ENCODE measurements at places on chromosomes 12 and 14.

DNA sequence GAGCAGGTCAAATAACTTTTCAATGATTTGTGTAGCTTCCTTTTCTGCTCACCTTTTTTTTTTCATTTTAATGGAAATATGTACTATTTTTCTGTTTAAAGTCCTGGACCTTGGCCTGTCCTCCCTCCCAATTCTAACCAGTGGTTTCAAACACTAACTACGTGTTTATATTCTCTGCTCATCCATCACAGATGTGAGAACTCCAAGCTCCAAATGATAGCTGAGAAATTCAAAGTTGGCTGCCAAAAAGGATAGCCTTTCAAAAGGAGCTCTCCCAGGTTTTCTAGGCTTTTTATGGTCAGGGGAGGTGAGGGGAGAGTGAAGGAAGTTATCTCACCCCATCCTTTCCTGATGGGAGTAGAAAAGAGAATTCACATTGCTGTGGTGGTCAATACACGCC, 486.0 kb upstream of the TBX3 start:
- DNase-seq: no peak

DNA sequence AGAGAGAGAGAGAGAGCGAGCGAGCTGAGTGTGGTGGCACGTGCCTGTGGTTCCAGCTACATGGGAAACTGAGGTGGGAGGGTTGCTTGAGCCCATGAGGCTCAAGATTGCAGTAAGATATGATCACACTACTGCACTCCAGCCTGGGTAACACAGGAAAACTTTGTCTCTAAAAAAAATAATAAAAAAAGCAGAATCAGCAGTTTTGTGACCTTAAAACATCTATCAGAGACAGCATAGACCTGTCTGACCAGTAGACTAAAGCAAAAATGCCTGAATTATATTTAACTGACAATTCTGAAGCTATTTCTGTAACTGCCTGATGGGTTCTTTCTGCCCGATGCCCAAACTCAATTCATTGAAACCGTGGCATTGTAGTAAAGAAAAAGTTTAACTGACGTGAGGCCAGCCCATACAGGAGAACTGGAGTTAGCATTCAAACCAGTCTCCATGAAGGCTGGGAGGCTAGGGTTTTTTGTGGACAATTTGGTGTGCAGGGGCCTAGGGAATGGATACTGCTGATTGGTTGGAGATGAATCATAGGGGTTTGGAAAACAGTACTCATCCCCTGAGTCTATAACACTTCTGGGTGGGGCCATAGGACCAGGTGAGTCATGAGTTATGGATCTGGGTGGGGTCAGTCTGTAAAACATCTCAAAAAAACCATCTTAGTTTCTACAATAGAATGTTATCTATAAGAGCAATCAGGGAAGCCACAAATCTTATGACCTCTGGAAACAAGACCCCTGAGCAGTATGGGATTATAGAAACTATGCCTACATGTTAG, 8.0 kb upstream of the RASSF8 start:
- no peak for DNase-seq

DNA sequence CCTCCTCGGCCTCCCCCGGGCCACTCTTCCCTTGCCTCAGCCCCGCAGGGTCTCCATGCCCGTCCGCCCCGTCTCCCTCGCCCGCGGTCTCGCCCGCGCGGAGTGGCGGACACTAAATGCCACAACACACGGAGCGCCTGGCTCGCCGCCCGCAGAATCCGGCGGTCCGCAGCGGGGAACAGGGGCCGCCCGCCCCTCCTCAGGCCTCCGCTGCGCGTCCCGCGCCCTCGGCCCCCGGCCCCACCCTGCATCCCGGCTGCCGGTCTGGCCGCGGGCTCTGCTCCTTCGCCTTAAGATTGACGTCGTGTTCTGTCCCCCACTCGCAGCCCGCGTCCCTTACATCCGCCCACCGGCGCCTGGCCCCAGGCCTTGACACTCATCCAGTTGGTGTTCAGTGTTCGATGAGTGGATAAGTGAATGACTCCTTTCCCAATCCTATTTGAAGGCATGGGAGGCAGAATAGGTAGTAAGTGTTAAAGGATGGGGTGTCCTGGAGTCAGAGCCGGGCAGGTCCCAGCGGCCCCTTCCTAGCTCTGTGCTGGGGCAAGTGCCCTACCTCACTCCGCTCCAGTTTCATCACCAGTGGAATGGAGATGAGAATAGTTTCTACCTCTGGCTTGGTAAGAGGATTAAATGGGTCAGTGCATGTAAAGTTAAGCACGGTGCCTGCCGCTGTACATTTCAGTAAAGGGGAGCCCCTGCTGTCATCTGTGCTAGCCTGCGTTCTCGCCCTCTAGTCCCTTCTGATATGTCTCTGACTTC, 622 bp downstream of the TECPR2 start:
- DNase-seq: peak; percentile 17

- no peak for DNase-seq
These were observed 20.3 kb downstream of the FANCM start for GRCh38 chr14:45156067-45156466.

DNA sequence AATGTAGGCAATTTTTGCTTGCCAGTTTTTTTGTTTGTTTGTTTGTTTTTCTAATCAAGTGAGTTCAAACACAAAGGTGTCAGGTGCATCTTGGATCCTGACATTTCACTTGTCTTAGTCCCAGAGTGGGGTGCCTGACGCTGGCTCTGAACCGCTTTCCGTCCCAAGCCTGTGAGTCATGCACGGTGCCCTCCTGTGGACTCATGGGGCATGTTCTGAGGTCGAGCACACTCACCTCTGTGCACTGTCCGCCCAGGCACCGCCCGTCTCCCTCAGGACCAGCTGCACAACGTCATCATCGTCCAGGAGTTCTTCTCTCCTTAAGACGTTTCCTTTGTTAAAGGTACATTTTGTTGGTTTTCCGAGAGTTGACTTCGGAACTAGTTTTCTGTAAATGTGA, 98.2 kb downstream of the GLT1D1 start:
- no peak for DNase-seq

DNA sequence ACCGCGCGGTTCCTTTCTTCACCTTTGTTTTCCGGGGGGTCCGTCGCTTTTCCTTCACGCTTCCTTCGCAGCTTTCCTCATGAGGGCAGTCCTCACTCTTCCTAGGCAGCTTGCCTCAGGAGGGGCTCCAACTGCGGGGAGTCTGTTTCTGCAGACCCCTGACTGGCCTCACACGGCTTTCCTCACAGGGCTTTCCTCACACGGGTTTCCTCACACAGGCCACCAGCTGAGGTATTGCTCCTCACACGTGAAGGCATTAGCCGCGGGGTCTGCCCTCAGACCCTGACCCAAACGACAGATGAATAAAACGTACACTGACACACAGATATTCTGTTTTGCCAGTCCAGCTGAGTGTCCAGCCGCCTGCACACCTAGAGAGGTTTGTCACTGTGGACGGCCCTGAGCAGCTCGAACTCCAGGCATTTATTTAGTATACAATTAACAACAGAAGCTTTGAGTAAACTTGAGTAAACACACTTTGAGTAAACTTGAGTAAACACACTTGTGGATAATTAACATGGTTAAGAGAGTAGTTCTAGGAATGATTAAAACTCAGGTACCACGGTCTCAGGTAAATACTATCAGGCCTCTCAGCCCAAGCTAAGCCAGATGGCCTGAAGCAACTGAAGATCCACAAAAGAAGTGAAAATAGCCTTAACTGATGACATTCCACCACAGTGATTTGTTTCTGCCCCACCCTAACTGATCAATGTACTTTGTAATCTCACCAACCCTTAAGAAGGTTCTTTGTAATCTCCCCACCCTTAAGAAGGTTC, 16.1 kb upstream of the LYZ start:
- DNase-seq: no peak

GRCh38 chr14:57246933-57247657, 21.6 kb downstream of the EXOC5 start:
- no peak for DNase-seq

DNA sequence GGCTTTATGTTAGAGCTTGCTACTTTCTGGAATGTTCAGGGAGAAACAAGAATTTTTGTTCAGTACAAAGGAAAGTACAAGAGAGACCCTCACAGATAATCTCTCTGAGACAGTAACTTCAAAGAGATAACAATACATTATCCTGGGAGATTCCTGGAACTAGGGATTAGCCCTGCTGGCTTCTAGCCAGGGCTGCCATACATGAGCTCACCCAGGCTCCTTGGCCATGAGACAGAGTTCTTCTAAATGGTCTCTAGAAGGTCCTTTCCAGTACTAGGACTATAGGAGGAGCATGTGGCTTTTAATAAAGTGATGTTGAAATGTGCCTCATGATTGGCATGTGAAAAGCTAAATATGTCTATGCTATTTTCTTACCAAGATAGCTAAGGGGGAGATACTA, 342.5 kb downstream of the EMP1 start:
- DNase-seq: no peak

- DNase-seq: no peak
These were observed 22.7 kb downstream of the NOC4L start for GRCh38 chr12:132166801-132167591.

- no peak for DNase-seq
These were observed 94.7 kb downstream of the SLC2A13 start for GRCh38 chr12:40010899-40011774.

DNA sequence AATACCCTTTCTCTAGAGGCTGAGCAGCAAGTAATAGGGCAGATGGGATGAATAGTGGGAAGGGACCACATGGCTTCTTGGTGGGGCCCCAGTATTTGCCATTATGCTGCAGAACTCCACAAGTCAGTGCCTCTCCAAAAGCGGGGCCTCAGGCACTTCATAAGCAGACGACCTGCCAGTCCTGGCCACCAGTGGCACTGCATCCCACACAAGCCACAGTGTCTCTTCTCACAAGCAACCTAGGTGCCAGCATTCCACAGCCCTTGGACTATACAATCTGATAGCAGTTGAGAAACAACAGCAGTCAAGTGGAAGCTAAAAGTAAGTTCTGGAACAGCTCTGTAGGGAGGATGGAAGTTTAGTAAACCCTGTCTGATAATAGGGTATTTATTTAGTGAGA, 4.2 kb upstream of the SLC8A3 start:
- no peak for DNase-seq

DNA sequence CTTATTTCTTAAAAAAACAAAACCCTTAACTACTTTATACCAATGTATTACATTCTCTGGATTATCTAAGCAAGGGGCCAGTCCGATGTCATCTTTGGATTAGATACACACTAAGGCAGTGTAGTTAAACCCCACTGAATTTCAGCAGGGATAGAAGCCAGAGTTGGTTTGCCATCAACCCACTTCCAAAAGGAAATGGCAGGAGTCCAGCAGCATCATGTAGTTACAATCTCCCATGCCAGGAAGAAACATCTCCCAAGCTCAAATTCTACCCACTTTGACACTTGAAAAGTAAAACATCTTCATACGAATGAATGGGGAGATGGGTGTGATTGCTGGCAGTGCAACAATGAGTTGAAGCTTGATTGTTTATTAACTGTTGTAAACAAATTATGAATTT, 203.5 kb upstream of the PLXNC1 start:
- DNase-seq: no peak

DNA sequence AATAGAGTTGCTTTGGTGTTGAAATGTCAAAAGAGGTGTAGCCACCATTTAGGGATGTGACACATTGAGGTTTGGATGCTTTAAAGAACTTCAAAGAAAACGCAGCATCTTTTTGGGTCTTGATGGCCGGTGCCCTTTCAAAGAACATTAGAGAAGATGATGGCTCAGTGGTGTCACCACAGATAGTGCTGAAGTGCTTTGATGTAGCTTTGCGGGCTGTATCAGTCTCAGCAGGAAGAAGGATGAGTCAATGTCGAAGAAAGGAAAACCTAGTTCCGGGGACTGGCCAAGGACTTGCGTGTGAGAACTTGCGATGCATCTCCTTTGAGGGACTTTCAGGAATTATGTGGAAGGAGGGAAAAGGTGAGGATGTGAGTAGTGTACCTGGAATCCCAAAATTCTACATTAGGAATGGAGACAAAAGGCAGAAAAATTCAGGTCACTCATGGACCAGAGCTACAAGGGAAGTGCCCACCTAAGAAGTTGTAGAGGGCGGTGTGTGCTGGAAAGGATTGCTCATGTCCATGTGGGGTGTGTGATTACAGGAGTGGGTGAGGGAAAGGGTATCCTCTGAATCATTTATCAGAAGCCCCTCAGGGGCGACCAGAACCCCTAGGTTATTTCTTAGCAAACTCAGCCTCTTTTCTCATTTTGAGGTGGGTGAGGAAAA, 39.7 kb upstream of the GZMB start:
- DNase-seq: peak; percentile 42

GRCh38 chr14:94868772-94869072, 98.8 kb upstream of the GSC start:
- DNase-seq: no peak

DNA sequence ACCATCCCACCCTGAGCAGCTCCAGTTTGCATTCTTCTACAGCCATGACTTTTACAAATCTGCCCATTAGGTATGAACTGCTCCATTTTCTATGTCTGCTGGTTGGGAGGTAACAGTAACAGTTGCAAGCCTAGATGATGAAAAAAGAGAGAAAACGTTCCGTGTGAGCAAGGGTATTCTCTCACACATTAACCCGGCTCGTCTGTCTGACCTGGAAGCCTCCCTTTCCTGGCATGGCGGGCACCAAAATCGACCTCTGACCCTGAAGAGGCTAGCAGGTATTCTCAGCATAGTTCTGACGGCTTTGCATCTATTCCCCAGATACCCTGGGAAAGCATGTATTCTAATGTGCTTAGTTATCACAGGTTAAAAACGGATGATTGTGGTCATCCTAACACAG, 31.8 kb downstream of the APPL2 start:
- DNase-seq: no peak

DNA sequence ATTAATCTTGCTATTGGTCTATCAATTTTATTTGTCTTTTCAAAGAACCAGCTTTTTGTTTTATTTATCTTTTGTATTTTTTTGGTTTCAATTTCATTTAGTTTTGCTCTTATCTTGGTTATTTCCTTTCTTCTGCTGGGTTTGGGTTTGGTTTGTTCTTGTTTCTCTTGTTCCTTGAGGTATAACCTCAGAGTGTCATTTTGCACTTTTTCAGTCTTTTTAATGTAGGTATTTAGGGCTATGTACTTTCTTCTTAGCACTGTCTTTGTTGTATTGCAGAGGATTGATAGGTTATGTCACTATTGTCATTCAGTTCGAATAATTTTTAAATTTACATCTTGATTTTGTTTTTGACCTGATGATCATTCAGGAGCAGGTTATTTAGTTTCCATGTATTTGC, 92.7 kb upstream of the DCD start:
- DNase-seq: no peak

DNA sequence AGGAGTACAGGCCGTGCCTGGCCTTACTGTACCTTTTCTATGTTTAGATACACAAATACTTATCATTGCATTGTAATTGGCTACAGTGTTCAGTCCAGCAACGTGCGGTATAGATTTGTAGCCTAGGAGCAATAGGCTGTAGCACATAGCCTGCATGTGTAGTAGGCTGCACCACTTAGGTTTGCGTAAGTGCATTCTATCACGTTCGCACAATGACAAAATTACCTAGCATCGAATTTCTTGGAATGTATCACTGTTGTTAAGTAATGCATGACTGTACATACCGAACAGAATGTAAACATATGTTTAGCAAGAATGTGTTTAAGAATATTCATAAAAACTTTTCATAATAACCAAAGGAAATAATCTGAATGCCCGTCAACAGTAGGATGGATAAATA, 31.9 kb downstream of the VRTN start:
- DNase-seq: no peak

- DNase-seq: no peak
These were observed 21.1 kb downstream of the MVK start for GRCh38 chr12:109594556-109595317.

GRCh38 chr14:86675059-86675458, 1145.1 kb downstream of the FLRT2 start:
- no peak for DNase-seq

- no peak for DNase-seq
These were observed 3.2 kb downstream of the SPTLC2 start for GRCh38 chr14:77613201-77613600.

GRCh38 chr12:121577443-121578180, 3.2 kb downstream of the KDM2B start:
- no peak for DNase-seq

- DNase-seq: no peak
These were observed 8.9 kb upstream of the PUS1 start for GRCh38 chr12:131920157-131920508.

Measured in T-cell (primary cell).